ENCODE measurements at places on chromosomes 13 and 19.
A peak's percentile ranks its signal among the peaks of the same experiment; 100 is the strongest.

- peak; percentile 79 for DNase-seq
These were observed 13.9 kb upstream of the CACNG6 start for GRCh38 chr19:53977429-53977990.

GRCh38 chr13:66159511-66159910, 1070.6 kb downstream of the PCDH9 start:
- no peak for DNase-seq

DNA sequence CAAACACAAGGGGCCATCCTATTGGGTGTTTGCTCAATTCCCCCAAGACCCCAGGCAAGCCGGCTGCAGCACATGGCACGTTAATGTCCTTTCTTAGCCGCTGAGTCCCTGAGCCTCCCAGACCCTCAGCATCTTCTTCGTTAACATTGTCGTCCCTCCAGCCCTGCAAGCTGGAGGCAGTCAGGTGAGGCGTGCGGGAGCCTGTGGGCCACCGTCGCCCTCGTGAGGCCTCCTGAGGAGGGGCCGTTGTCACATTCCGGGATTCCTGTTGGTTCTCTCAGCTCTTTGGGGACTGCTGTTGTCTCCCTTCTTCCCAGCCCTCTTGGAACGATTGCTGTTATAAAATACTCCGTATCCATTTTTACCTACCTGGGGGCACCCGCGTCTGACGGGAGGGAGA, 140.6 kb downstream of the KDM4B start:
- DNase-seq, result no peak

DNA sequence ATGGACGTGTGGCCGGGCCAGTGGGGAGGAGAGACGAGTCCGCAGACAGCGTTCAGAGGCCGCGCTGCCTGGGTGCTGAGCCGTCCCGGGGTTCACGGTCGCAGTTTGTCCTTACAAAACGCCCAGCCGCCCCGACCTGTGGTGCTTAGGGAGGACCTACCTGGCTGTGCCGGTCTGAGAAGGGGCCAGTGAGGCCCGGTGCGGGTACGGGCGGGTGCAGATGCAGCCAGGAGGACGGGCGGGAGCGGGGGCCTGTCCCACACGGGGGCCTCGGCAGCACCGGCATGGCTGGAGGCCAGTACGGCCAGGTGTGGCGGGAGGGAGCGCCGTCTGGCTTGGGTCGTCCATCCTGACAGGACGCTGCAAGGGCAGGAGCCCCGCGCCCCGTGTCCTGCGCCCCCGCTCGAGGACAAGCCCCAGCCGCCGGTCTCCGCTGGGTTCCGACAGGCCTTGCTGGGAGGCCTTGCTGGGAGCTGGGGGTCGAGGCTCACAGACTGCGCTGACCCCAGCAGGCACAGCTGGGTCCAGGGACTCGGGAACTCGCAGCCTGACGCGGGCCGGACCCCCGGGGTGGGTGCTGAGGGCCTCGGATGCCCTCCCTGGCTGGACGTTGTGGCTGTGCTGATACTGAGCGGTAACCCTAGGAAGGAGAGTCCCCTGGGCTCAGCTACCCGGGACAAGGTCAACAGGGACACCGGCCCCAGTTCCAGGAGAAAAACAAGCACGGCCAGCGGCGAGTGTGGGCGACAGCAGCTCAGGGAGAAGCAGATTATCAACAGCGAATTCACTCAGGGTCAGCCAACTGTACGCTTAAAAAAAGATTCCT, 5.3 kb upstream of the PROZ start:
- no peak for DNase-seq

- DNase-seq, result no peak
These were observed 52.7 kb upstream of the TM9SF2 start for GRCh38 chr13:99448546-99448945.

DNA sequence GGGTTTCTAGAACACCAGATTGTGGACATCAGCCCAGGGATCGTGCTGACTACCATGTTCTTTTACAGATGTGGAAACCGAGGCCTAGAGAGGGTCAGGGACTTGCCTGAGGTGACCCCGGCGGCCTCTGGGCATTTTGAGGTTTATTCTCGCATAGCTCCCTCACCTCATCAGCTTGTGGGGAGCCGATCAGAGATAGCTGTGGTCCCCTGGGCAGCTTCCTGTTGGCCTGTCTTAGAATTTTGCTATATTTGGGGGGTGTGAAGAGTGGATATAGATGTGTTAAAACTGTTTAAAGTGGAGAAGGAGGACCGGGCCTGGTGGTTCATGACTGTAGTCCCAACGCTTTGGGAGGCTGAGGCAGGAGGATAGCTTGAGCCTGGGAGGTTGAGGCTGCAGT, 6.9 kb downstream of the ARHGEF1 start:
- DNase-seq, result no peak

GRCh38 chr19:40502081-40502480, 35.3 kb downstream of the SPTBN4 start:
- DNase-seq, result no peak

GRCh38 chr19:32129141-32129540, 216.3 kb upstream of the ZNF507 start:
- peak; percentile 4 for DNase-seq

DNA sequence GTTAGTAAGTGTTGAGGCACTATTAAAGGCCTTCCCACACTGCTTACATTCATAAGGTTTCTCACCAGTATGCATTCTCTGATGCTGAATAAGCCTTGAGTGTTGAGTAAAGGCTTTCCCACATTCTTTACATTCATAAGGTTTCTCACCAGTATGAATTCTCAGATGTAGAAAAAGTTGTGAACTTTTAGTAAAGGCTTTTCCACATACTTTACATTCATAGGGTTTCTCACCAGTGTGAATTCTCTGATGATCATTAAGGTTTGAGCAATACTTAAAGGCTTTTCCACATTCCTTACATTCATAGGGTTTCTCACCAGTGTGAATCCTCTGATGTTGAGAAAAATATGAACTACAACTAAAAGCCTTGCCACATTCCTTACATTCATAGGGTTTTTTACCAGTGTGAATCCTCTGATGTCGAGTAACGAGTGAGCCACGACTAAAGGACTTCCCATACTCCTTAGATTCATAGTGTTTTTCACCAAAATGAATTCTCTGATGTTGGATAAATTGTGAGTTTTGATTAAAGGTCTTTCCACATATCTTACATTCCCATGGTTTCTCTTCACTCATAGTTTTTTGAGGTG, 24.2 kb downstream of the ZNF829 start:
- no peak for DNase-seq

- DNase-seq, result peak; percentile 36
These were observed 458.1 kb upstream of the ARGLU1 start for GRCh38 chr13:107025991-107026390.

- DNase-seq, result no peak
These were observed 5.2 kb downstream of the PRMT1 start for GRCh38 chr19:49682274-49682673.

DNA sequence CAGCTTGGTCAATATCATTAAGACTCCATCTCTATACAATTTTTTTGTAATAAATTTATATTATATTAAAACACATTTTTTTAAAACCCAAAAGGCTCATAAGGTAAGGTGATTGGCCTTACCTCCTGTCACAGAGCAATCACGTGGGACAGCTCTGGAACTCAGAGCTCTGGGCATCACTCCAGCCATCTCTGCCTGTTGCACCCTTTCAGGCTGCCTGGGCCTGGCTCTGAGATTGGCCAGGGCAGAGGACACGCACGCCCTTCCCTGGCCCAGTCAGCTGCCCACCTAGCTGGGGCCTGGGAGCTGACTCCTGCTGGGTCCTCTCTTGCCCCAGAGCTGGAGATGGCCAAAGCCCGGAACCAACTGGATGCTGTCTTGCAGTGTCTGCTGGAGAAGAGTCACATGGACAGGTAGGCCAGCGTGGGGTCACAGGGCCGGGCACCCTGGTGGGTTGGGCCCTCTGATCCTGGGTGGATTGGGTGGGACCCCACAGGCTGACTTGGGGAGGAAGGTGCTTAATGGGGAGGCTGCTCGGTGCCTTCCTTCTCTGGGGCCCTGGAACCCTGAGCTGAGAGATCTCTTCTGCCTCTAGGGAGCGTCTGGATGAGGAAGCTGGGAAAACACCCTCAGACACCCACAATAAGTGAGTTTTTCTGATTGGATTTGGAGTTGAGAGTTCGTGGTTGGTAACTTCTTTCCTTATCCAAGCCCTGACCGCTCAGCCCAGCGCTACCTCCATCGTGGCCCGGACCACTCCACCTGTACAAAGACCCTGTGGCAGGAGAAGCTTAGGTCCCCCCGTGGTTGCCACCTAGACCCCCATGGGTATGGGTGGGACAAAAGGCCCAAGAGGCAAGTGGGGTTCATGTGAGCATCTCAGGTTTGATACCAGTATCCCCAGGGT, 3.7 kb downstream of the LIN37 start:
- no peak for DNase-seq

- no peak for DNase-seq
These were observed 66.4 kb downstream of the DHRS12 start for GRCh38 chr13:51737609-51738008.

DNA sequence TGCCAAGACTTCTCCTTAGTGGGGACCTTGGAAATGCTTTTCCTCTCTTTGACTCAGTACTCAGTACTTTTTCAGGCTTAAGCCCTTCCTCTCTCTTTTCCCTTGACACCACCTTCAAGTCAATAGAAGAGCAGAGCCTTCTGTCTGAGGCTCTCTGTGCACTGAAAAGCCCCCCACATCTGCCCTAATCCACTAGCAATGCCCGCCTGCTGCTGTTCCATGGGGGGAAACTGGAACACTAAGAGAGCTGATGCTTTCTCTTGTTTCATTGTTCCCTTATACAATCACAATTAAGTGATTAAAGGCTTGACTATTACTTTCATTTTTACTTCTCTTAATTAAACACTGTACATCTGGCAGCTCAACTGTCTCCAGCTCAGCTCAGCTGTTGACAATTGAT, 254.5 kb downstream of the SLITRK6 start:
- DNase-seq, result no peak

DNA sequence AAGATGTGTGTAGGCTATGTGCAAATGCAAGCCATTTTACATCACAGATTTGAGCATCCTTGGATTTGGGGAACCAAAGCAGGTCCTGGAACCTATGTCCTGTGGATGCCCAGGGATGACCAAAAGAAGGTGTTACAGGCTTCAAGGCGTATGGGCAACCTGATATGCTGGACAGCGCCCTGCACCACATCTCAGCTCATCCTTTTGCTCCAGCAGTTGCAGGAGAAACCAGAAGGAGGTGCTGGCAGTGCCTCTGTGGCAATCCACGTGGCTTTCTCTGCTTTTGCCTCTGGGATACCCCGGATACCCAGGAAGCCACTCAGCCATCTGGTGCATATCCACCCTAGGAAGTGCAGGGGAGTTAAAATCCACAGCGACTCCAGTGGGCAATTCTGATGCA, 110.3 kb upstream of the VSTM2B start:
- no peak for DNase-seq

DNA sequence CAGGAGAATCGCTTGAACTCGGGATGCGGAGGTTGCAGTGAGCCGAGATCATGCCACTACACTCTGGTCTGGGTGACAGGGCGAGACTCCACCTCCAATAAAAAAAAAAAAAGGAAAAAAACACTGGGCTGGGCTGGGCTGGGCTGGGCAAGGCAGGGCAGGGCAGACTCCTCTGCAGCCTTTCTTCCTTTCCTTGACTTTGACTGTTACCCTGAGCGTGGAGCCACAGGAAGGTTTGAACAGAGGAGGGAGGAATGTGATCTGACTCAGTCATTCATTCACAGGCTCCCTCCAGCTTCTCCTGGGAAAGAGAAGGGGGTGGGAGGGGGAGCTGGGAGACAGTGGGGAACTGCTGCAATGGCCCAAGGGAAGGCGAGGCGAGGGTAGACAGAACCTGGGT, 2.7 kb upstream of the ACTN4 start:
- DNase-seq, result no peak

- DNase-seq, result no peak
These were observed 3.2 kb downstream of the LENG9 start for GRCh38 chr19:54460230-54461005.

DNA sequence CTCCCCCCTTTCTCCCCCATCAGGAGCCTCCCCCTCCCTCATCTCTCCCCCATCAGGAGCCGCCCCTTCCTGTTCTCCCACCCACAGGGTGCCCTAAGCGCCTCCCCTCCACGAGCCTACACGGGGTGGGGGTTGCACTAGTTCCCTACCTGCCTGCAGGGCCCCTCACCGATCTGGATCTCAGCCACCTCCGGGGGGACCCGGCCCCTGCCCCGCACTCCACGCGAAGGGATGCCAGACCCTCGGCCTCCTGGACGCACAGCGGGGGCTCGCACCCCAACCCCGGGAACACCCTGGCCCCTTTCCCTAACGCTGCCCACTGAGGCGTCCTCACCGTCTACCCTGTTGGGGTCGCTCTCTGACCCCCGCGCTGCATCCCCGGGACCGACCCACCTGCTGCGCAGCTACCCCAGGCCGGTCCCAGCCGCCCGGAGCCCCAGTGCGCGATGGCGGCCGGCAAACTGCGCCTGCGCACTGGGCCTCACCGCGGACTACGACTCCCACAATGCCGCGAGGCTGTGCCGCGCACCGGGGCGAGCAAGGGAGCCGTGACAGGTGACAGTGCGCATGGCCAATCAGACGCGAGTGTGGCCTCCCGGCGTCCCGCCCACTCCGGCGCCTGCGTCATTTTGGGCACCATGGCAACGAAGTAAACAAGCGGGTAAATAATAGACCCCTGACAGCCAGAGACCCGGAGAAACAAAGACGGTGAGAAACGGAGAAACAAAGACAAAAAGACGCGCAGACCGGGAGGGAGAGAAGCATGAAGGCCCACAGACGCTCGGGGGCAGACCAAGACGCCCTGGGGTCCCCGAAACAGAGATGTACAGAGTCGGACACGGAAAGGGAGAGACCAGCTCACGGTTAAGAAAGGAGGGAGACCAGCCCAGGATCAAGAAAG, at the start of gene ZSCAN18:
Gene ZSCAN18 (minus strand): TSS at position 451 of the 901 bp plus-strand sequence. CDS start 7,964 bp downstream, outside the sequence.
- peak; percentile 95 for DNase-seq

- no peak for DNase-seq
These were observed 3.2 kb upstream of the PRKCG start for GRCh38 chr19:53878776-53879139.

DNA sequence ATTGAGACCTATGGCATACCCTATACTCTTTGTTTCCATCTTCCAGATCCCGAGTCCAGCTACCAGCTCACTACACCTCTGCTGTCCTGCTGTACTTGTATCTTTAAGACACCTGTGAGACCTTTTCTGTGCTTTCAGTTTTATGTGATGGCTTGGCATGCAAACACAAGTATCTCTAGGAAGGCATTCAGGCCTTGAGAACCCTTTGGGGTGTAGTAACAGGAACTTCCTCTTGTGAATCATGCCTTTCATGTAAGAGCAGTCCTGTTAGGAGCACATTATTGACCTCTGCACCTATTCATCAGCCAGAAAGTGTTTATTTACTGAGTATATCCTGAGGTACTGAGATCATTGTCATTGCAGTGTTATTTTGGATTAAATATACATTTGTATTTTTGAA, 87.0 kb upstream of the HTR2A start:
- no peak for DNase-seq

GRCh38 chr13:30900952-30901749, 4.9 kb upstream of the MEDAG start:
- no peak for DNase-seq

GRCh38 chr13:79190932-79191331, 215.1 kb downstream of the RBM26 start:
- no peak for DNase-seq

GRCh38 chr13:41345165-41345913, 34.3 kb downstream of the NAA16 start:
- no peak for DNase-seq
